Activated CD4-positive, alpha-beta T cell treated with anti-CD3 and anti-CD28 coated beads, Interleukin-2, amount 50 U/mL, for 48 hours (primary cell): ENCODE measurements at places on chromosomes 1 and 21.

DNA sequence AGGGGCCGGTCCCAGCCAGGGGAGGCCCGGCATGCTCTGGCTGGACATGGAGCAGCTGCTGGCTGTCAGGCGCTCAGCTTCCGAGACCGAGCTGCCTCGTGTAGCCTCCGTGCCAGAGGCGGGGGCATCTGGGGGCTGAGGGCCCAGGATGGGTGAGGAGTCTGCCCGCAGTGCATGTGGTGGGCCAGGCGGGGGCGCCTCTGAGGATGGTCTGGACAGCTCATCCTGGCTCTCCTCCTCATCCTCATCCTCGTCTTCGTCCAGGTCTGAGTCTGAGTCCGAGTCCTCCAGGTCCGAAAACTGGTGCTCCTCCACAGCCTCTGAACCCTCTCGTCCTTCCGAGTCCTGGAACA is 28.9 kb upstream of the EDN2 start:
- peak; percentile 38 for DNase-seq

DNA sequence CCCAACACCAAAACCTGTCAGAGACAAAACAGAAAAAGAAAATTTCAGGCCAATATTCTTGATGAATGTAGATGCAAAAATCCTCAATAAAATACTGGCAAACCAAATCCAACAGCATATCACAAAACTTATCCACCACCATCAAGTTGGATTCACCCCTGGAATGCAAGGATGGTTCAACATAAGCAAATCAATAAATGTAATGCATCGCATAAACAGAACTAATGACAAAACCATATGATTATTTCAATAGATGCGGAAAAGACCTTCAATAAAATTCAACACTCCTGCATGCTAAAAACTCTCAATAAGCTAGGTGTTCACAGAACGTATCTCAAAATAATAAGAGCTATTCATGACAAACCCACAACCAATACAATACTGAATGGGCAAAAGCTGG is 3.8 kb upstream of the OR2L5 start:
- no peak for DNase-seq

- DNase-seq: no peak
These were observed 40.4 kb upstream of the APOBEC4 start for GRCh38 chr1:183693521-183693920.

DNA sequence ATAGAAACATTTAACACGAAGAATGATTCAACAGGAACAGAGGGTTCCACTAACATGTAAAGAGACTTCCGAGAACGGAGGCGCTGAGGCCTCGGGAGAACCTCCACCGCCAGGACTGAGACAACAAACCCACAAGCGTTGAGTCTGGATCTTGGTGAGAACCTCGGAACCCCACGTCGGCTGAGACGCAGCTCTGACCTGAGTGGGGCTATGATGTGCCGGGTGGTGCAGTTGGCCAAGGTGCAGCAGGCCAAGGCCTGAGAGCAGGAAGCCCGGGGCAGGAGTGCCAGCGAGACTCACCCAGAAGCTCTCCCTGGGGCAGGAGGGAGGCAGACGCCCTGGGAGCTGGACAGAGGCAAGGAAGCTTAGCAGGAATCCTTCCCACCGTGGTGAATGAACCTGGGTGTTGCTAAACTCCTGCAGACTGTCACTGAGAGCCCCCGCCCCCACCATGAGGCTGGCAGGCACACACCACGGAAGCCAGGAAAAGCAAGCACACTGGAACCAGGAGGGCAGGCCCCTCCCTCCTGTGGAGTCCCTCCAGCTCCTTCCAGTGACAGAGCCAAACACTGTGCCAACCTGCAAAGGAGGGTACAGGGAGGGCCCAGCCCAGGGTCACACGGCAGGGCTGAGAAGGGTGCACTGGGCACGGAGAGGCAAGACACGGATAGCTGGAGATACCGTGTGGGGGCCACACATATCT is 34.8 kb downstream of the WDR4 start:
- no peak for DNase-seq

GRCh38 chr1:15002325-15002724 is 151.2 kb upstream of the TMEM51 start:
- DNase-seq: no peak

DNA sequence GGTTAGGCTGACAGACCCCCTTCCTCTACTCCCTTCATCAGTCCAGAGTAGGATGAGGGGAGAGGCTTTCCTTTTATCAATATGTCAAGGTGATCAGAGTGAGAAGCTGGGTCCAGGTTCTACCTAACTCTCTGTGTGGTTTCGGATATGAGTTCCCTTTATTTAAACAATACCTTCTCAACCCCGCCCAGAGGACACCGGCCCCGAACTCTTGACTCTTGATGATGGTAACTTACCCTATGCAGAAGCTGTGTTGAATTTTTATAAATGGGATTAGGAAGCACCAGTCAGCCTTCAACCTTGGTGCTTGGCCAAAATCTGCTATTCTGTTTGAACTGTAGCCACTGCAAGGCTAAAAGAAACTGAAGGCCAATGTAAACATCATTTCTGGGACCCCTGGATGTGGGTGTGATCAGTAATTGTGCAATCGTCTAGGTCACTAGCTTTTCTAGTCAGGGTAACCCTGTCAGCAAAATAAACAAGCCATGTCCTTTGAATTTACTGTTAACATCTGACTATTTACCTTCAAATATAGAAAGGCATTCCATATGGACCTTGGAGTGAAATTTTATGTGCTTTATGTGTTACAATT is 398.3 kb downstream of the SEC16B start:
- no peak for DNase-seq

DNA sequence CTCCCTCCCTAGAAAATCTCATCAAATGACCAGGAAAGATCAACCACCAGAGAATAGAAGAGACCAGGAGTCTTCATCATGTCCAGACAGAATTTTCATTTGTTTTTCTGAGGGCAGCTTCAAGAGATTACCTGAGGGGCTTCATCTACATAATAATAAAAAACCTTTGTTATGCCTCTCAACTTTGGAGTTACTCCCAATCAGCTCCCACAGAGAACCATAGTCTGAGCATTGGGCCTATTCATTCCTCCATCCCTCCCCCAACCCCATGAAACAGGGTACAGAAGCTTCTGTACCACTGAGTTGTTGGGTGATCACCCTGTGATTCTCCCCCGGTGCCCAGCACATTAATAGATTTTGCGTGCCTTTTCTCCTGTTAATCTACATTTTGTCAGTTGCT is 53.3 kb upstream of the PRRC2C start:
- no peak for DNase-seq

GRCh38 chr21:38796424-38796823 is 9.3 kb upstream of the ETS2 start:
- no peak for DNase-seq

DNA sequence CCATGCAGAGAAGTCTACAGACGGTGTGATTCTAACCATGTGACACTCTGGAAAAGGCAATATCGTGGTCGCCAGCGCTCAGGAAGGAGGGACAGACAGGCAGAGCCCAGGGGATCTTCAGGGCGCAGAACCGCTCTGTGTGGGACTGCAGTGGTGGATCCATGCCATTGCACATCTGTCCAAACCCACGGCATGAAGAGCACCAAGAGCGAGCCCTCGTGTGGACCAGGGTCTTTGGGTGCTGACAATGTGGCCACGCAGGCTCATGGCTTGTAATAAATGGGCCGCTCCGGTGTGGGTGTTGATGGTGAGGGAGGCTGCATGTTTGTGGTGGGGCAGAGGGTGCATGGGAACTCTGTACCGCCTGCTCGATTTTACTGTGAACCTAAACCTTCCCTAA is 25.3 kb upstream of the POFUT2 start:
- DNase-seq: no peak

DNA sequence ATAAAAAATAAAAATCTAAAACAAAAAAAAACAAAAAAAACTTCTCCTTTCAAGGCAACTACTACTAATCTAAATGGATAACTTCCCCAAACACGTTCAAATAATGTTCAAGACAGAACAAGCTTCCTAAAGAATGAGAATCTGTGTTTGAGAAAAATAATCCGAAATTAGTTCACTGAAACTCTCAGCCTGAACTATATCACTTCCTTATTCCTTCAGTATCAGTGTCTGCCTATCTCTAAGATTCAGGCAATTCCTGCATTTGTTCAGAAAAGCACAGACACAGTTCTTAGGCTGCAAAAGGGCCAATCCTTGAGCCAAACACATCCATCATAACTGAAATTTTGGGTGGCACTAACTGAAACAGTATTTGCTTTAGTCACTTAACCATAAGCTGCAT is 22.4 kb downstream of the DSTYK start:
- no peak for DNase-seq

DNA sequence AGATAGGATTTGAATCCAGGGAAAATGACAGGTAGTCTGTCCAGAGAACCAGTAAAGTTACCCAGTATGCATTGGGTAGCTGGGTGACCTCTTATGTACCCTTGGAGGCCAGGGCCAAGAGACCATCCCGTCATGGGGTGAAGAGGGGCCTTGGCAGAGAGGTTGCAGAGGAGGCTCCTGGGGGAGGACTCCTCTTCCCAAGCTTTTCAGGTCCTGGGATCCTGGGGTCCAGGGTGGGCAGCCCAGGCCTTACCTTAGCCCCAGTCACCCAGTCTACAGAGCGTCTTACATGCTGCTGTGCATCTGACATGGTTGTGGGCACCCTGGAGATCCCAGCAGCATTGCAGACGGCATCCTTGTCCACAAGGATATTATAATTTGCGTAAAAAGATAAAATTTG is 14.0 kb downstream of the PMF1 start:
- no peak for DNase-seq

DNA sequence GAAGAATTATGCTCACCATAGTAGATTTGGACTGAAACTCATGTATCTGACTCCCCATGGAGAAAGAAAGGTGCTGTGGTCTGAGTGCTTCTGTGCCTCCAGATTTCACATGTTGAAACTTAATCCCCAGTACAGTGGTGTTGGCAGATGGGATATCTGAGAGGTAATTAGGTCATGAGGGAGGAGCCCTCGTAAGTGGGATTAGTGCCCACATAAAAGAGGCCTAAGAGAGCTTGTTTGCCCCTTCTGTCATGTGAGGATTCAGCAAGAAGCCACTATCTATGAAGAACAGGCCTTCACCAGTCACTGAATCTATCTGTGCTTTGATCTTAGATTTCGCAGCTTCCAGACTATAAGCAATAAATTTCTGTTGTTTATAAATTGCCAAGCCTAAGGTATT is 150.1 kb downstream of the PLPP3 start:
- DNase-seq: no peak

GRCh38 chr1:67534627-67535065 is 104.4 kb upstream of the SERBP1 start:
- no peak for DNase-seq

DNA sequence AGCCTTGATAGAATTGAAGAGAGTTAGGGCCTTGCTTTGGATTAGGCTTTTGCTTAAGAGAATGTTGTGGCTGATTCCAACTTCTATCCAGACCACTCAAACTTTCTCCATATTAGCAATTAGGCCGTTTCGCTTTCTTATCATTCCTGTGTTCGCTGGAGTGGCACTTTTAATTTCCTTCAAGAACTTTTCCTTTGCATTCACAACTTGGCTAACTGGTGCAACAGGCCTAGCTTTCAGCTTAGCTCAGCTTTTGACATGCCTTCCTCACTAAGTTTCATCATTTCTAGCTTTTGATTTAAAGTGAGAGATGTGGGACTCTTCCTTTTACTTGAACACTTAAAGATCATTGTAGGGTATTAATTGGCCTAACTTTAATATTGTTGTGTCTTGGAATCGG is 183.6 kb upstream of the L1TD1 start:
- DNase-seq: no peak

DNA sequence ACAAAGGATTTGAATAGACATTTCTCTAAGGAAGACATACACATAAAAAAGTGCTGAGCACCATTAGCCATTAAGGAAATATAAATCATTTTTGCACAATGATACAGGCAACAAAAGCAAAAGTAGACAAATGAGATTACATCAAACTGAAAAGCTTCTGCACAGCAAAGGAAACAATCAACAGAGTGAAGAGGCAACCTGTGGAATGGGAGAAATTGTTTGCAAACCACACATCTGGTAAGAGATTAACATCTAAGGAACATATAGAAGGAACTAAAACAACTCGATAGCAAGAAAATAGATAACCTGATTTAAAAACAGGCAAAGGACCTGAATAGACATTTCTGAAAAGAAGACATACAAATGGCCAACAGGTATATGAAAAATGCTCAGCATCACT is 57.5 kb downstream of the ZSCAN20 start:
- no peak for DNase-seq

GRCh38 chr1:54464031-54464476 is 57.9 kb upstream of the SSBP3 start:
- no peak for DNase-seq

- DNase-seq: no peak
These were observed 42.3 kb downstream of the DUSP10 start for GRCh38 chr1:221699577-221699976.

GRCh38 chr1:21021311-21021710 is 155.4 kb downstream of the EIF4G3 start:
- no peak for DNase-seq

- no peak for DNase-seq
These were observed 18.2 kb upstream of the IFI6 start for GRCh38 chr1:27690183-27690582.

DNA sequence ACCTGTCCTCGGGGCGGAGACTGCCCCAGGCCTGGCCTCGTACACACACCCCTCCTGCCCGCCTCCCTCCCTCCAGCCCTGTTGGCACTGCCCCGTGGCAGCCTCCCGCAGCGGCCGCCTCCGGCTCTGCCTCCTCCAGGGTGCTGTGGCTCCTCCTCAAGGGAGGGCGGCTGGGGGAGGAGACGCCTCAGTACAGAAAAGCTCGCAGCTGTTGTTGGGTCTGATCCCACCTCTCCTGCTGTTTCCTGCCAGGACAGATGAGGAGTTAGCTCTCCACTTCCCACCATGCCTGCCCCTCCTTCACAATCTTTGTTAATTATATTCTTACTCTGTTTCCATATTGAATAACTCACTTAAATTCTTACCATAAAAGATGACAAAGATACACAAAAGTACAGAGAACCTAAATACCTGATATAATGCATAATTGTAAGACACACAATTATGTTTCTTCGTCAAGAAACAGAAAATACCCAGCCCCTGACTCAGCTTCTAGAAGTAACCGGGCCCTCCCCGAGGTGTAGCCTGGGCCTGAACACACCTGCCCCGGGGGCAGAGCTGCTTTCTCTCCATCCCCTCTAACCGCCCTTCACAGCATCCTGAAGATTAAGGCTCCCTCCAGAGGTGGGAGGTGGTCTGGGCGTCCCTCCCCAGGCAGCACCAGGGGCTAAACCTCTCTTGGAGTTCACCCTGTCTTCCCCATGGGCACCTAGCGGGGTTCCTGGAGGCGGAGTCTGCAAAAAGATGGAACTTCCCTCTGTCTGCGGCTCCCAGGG is 30.6 kb upstream of the COL6A1 start:
- DNase-seq: no peak
